ENCODE measurements at places on chromosomes 7 and 10.

DNA sequence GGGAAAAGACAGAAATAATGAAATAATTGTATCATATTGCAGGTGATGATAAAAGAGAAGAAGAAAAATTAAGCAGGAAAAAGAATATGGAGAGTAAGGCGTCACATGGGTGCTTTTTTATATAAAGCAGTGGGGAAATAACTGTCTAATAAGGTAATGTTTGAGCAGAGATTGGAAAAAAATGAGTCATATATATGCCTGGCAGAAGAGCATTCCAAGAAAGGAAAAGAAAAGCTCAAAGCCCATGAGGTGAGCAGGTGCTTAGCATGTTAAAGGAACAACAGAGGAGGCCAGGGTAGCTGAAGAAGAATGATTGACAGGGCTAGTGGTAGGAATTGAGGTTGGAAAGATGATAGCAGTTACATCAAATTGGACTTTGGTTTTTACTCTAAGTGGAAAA, 739.5 kb downstream of the SORCS1 start:
- DNase-seq: no peak
- no peak overlapping the region for H3K27ac ChIP-seq
- H3K36me3 ChIP-seq: no peaks in the 10 kb centered on the region
- H3K4me3 ChIP-seq: no peak overlapping the region
- H3K27me3 ChIP-seq: no peaks in the 10 kb centered on the region

GRCh38 chr7:74398426-74398825, 55.3 kb upstream of the GTF2IRD1 start:
- no peaks in the 10 kb centered on the region for H3K27me3 ChIP-seq
- H3K27ac ChIP-seq: no peak overlapping the region
- peaks cover 7% of the 10 kb centered on the region for H3K36me3 ChIP-seq
- DNase-seq: no peak
- no peaks in the 10 kb centered on the region for H3K4me1 ChIP-seq
- no peak overlapping the region for H3K4me3 ChIP-seq

DNA sequence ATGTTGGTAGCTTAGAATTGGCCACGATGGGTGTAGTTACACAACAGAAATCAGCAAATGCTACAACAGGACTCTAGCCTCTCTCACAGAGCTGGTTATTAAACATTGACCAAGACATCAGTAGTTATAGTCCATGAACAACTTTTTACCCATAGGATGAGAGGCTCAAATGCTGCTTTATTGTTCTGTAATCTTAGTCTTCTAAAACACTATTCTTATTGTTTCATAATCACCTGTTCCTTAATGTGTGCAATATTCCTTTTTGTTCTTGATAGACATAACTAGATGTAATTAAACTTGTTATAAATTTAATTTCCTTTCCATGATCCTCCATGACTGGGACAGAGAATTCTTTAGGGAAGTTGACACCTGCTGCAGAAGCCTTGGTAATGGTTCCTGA, 356.9 kb downstream of the EXOC4 start:
- H3K4me1 ChIP-seq: no peaks in the 10 kb centered on the region
- no peak overlapping the region for H3K27ac ChIP-seq
- no peaks in the 10 kb centered on the region for H3K36me3 ChIP-seq

DNA sequence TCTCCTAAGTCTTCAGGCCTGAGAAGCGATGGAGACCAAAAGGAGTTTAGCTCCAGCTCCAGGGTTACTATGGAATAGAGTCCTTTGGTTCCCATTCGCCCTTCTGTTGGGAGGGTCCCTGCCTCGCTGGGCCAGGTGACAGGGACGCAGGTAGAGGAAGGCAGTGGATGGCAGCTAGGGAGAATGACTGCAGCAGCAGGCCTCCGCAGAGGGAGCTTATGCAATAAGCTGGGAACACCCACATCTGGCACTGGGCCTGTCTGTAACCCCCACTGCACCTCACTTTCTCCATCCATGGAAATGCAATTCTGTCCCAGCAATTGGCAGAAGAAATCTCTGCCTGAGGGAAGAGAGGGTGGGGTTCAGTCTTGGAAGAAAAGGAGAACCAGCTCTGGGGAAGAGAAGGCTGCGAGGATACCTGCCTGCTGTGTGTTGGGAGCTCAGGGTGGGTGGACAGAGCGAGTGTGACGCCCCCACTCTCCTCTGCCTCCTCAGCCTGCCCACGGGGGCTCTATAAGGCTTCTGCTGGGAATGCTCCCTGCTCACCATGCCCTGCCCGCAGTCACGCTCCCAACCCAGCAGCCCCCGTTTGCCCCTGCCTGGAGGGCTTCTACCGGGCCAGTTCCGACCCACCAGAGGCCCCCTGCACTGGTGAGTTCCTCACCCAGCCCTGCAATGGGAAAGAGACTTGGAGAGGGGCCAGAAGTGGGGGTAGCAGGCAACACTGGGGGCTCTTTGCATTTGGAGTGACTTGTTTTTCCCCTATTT, 10.3 kb downstream of the EPHB6 start:
- peaks cover 31% of the 10 kb centered on the region for H3K4me1 ChIP-seq
- DNase-seq: no peak
- H3K4me3 ChIP-seq: no peak overlapping the region
- no peaks in the 10 kb centered on the region for H3K27me3 ChIP-seq
- H3K27ac ChIP-seq: no peak overlapping the region

- no peaks in the 10 kb centered on the region for H3K36me3 ChIP-seq
- H3K4me3 ChIP-seq: no peak overlapping the region
- H3K27ac ChIP-seq: no peak overlapping the region
Measured at GRCh38 chr7:128918016-128918665, 7.6 kb upstream of the KCP start.

- DNase-seq: no peak
- H3K36me3 ChIP-seq: no peaks in the 10 kb centered on the region
- H3K27ac ChIP-seq: no peak overlapping the region
- no peaks in the 10 kb centered on the region for H3K27me3 ChIP-seq
- no peaks in the 10 kb centered on the region for H3K4me1 ChIP-seq
- H3K4me3 ChIP-seq: no peak overlapping the region
Measured at GRCh38 chr10:86661161-86662025, 6.9 kb upstream of the LDB3 start.

- H3K27me3 ChIP-seq: no peaks in the 10 kb centered on the region
- no peak for DNase-seq
- no peak overlapping the region for H3K4me3 ChIP-seq
Measured at GRCh38 chr10:84825330-84825729, 496.9 kb downstream of the CCSER2 start.

GRCh38 chr10:125049216-125049881, 107.4 kb downstream of the ZRANB1 start:
- no peaks in the 10 kb centered on the region for H3K27me3 ChIP-seq
- no peak overlapping the region for H3K27ac ChIP-seq
- H3K36me3 ChIP-seq: no peaks in the 10 kb centered on the region
- no peaks in the 10 kb centered on the region for H3K4me1 ChIP-seq
- DNase-seq: no peak

DNA sequence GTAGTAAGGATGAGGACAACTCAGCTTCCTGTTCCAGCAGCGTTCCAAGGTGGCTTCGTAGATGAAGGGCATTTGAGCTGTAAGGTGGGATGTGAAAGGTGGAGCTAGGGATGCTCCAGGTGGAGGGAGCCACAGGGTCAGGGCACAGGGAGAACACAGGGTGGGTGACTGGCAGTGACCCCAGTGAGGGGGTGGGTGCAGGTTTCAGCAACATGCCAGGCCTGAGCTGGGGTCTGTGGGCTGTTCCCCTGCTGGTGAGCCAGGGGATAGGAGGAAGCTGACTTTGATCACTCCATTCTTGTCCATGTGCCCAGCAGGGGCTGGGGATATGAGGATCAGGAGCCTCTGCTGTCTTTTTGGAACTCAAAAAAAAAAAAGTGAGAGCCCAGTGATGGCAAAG, 33.2 kb downstream of the CDH23 start:
- no peak for DNase-seq
- no peaks in the 10 kb centered on the region for H3K4me1 ChIP-seq
- H3K27ac ChIP-seq: no peak overlapping the region
- no peaks in the 10 kb centered on the region for H3K27me3 ChIP-seq
- no peak overlapping the region for H3K4me3 ChIP-seq

GRCh38 chr10:48898426-48898825, 41.2 kb downstream of the LRRC18 start:
- H3K4me1 ChIP-seq: no peaks in the 10 kb centered on the region
- H3K36me3 ChIP-seq: no peaks in the 10 kb centered on the region
- H3K27me3 ChIP-seq: no peaks in the 10 kb centered on the region

GRCh38 chr10:96992721-96993120, 160.6 kb downstream of the LCOR start:
- no peaks in the 10 kb centered on the region for H3K27me3 ChIP-seq
- peaks cover 3% of the 10 kb centered on the region for H3K36me3 ChIP-seq
- no peak overlapping the region for H3K27ac ChIP-seq

DNA sequence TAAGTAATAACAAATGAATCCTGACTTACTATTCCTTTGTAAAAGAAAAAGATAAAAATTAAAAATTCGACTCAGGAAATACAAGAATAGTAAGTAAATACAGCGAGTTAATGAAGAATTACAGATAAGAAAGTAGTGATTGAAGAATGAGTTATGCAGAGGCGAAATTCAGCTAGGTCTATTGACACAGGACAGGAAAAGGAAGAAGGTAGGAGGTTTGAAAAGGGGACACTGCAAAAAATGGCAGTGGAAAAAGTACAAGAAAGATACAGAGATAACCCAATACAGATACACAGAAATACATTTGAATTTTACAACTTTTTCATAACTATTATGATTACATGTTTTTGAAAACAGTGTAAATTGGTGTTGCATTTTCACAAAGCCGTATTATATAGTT, 28.0 kb downstream of the JAZF1 start:
- H3K27ac ChIP-seq: no peak overlapping the region
- peaks cover 5% of the 10 kb centered on the region for H3K4me1 ChIP-seq
- H3K4me3 ChIP-seq: no peak overlapping the region
- no peak for DNase-seq
- no peaks in the 10 kb centered on the region for H3K27me3 ChIP-seq

DNA sequence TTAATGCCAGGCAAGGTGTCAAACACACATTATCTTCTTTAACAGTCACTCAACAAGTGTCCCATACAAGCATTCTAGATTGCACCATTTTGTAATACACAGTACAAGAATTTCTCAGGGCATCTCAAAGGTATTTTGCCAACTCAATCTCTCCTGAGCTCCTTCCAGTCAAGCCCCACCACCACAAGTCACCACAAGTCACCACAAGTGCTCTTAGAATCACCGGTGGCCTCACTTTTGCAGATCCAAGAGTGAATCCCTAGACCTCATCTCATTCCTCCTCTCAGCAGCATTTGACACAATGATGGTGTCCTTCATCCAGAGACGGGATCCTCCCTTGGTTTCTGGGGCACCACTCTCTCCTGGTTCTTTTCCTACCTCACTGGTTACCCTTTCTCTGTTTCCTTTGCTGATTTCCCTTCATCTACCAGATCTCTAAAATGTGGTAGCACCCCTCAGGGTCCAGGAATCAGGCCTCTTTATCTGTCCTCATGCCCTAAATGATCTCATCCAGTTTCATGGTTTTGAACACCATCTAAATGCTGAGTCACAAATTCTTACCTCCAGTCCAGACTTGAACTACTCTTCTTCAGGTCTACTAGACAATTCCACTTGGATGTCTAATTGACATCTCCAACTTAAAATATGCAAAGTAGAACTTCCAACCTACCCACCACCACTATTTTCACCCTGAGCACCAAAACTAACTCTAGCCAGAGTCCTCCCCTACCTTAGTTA, 26.9 kb downstream of the VPS41 start:
- no peaks in the 10 kb centered on the region for H3K4me1 ChIP-seq
- DNase-seq: no peak
- H3K27ac ChIP-seq: no peak overlapping the region
- H3K27me3 ChIP-seq: no peaks in the 10 kb centered on the region

DNA sequence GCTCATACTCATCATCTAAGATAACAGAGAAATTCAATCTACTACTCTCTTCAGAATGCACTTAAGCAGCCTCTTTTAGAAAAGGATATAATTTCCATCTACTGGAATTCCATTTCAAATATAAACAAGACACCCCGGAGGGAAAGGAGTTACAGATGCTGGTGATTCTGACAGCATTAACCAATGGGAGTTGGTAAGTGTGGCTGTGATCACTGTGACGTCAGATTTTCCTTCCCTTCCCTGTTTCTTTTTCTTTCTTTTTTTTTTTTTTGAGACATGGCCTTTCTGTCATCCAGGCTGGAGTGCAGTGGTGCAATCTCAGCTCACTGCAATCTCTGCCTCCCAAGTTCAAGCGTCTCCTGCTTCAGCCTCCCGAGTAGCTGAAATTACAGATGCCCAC, 106.6 kb downstream of the ACTR3B start:
- no peaks in the 10 kb centered on the region for H3K36me3 ChIP-seq
- no peaks in the 10 kb centered on the region for H3K4me1 ChIP-seq
- DNase-seq: no peak
- no peaks in the 10 kb centered on the region for H3K27me3 ChIP-seq
- no peak overlapping the region for H3K4me3 ChIP-seq

- DNase-seq: no peak
- no peaks in the 10 kb centered on the region for H3K27me3 ChIP-seq
- no peaks in the 10 kb centered on the region for H3K4me1 ChIP-seq
- H3K4me3 ChIP-seq: no peak overlapping the region
Measured at GRCh38 chr7:51587604-51588003, 271.0 kb upstream of the COBL start.

GRCh38 chr10:26441491-26442214, 3.5 kb downstream of the APBB1IP start:
- peaks cover 21% of the 10 kb centered on the region for H3K4me1 ChIP-seq
- peak overlapping the region; percentile 95 for H3K4me3 ChIP-seq
- DNase-seq: peak; percentile 58
- H3K27ac ChIP-seq: peak overlapping the region; percentile 65

DNA sequence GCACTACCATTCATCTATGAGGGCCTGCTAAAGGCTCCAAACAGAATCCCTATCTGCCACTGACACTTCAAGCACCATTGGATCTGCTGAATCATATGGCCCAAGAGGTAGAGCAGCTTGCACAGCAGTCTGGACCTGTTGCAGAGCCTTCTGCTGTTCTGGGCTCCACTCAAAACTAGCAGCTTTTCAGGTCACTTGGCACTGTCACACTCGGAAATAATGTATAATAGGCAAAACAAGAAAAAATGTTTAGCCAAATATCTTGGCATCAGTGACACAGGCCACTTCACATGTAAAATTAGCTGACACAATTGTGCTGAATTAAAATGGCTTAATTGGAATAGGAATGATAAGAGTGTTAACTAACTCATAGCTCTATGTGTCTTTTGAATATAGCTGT, 1182.9 kb upstream of the LRRTM3 start:
- no peak overlapping the region for H3K27ac ChIP-seq
- no peak overlapping the region for H3K4me3 ChIP-seq
- no peaks in the 10 kb centered on the region for H3K4me1 ChIP-seq
- H3K27me3 ChIP-seq: no peaks in the 10 kb centered on the region
- no peak for DNase-seq

DNA sequence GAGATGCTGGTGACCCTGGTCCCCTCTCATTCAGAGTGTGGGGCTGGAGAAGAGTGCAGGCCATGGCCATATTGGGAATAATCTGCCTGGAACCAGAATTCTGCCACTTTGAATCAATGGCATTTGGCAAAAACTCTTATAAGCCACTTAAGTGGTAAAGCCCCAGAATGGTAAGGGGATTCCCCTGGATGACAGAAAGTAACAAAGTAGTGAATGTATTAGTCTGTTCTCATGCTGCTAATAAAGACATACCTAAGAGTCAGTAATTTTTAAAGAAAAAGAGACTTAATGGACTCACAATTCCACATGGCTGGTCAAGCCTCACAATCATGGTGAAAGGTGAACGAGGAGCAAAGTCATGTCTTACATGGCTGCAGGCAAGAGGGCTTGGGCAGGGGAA, 248.6 kb downstream of the SH2D4B start:
- no peak for DNase-seq
- no peaks in the 10 kb centered on the region for H3K4me1 ChIP-seq
- no peak overlapping the region for H3K4me3 ChIP-seq
- no peak overlapping the region for H3K27ac ChIP-seq
- H3K36me3 ChIP-seq: no peaks in the 10 kb centered on the region
- H3K27me3 ChIP-seq: no peaks in the 10 kb centered on the region
